H7 (cell line): ENCODE measurements at places on chromosomes 5 and 9. TPM values are rescaled to one million over a fixed set of nuclear protein-coding genes. Genes with fewer than 3 reads are reported as not detected.

GRCh38 chr5:125976421-125977000 is 446.7 kb upstream of the GRAMD2B start:
- no peak for DNase-seq

DNA sequence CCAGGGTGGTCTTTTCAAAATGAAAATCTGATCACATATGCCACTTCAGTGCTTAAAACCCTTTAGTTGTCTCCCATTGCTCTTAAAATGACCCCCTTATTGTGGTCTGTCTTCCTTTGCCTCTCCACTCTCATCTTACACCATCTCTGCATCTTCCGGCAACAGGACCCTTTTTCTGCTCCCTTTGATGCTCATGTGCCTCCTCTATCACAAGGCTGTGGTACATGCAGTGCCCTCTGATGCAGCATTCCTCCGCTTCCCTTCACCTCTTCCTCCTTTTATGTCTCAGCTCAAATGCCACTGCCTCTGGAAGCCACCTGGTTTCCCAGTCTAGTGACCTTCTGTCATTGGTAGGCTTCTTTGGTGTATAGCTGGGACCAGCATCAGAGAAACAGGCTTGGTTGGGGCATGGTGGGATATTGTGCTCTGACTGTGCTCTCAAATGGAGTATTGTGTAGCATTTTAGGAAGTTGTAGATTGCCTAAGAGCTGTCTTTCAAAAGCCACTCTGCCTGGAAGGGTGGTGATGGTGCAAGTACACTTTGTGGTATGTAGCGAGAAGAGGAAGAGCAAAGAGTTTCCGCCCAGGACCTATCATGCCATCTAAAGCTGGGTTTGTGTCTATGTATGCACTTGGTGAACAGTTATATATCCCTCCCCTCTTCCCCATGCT is 28.1 kb downstream of the ARHGAP26 start:
- DNase-seq = no peak

- no peak for DNase-seq
Observed at GRCh38 chr5:65790371-65791163, 68.6 kb downstream of the NLN start.

GRCh38 chr5:59037941-59038797 is 455.3 kb downstream of the RAB3C start:
- no peak for DNase-seq

DNA sequence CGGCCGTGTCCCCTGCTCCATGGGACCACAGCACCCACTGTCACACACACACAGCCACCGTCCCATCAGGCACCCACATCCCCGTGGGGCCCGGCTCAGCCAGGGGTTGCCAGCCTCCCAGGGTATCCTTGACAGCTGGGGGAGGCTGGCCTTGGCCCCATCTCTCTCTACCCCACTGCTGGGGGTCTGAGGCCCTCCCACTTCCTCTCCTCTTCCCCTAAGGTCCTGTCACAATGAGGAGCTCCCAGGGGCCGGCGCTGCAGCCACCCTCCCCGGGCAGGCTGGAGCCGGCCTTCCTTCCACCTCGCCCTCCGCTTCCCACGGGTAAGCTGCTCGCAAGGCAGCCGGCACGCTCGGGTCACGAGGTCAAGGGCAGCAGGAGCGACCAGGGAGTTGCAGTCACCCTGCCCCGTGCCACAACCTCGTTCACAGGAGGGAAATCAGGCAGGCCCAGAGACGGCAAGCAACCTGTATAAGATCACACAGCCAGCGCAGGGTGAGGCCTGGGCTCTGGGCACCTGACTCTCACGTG is 38.6 kb upstream of the NOTCH1 start:
- DNase-seq = no peak

IL3 gene
- total RNA-seq = not detected in 2 replicates
